ENCODE measurements at places on chromosomes 3 and 15.

- no peak for DNase-seq
These were observed 21.9 kb upstream of the OR5H6 start for GRCh38 chr3:98242155-98242554.

DNA sequence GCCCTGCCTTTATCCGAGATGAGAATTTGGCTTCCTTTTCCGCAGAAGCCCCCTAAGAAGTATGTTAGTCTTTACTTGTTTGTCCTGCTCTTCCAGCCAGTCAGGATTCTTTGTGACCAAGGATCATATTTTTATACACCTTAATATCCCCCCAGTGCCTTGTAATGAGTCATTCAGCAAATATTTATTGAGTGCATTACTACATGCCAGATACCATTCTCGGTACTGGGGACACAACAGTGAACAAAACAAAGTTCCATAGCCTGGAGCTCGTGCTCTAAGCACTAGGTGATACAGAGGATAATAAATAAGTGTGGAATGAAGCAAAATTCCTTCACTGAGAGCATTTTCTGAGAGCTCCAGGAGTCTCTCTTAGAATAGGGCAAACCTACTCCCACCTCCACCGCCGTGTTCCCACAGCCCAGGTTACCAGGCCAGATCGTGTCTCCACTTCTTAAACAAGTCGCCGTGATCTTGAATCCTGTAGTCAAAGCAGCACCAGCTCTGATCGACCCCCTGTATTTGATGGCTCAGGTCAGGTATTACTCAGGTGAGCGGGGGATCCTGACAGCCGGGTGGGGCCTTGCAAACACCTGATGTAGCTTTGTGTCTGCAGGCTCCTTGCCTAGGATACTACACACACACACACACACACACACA is 18.5 kb downstream of the TTC21A start:
- DNase-seq = no peak

DNA sequence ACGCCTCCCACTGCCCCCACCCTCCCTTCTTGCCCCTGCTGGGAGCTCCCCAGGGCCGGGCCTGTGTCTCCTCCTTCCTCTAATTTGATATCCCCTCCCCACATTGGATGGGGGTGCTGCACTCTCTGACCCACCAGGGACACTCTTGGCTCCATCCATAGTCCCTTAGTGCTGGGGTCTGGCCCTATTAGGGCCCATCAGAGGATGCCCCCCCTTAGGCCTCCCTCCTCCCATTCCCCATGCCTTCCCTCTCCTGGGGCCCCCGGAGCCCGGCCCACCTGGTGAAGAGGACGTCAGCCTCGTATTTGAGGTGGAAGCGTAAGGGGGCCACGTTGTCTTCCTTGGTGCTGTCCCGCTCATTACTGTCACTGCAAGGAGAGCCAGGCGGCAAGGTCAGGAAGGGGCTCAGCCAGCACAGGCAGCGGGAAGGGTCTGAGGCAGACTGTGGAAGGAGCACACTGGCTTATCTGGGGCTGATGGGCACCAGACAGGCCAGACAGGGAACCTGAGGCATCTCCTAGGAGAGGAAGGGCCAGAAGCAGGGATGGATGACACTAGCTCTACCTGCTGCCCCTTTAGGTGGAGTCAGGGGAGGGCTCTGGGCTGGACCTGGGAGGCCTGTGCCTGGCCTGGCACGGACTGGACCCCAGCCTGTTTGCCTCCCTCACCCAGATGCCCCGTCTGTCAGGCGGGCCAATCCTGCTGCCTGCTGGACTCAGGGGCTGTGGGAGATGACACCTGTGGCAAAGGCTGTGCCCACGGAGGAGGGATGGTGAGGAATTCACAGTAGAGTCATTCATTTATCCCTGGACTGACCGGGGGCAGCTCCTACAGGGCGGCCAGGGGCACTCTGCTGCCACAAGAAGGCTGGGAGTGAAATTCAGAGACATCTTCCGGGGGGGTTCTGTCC is 36.2 kb downstream of the FEM1B start:
- DNase-seq = no peak

DNA sequence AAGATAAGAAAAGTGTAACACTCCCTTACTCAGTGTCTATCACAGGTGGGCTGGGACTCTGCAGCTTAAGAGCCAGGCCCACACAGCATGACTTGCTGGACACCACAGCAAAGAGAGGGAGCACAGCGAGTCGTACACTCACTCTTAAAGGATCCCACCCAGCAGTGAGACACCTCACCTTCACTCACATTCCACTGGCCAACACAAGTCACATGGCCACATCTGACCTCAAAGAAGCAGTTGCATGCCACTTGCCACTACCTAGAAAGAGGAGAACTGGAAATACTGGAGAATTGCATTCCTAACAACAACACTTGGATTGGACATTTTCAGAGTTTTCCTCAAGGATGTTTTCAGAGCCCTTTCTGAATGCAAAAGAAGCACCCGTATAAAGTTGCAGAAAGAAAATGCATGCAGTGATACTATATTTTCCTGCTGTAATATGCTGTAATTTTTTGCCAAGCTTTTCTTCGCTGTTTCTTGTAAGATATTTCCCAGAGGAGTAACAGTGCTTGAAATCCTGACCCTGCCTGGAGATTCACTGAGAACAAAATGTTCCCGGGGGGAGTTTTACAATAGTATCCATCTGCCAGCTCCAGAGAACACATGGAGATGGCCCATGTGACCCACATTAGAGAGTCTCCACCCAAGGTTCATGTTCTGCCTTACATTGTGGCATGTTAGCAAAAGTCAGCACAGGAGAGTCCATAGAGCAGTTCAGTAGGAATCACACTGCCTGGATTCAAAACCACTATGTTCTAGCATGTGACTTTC is 42.2 kb downstream of the TRIM42 start:
- no peak for DNase-seq

DNA sequence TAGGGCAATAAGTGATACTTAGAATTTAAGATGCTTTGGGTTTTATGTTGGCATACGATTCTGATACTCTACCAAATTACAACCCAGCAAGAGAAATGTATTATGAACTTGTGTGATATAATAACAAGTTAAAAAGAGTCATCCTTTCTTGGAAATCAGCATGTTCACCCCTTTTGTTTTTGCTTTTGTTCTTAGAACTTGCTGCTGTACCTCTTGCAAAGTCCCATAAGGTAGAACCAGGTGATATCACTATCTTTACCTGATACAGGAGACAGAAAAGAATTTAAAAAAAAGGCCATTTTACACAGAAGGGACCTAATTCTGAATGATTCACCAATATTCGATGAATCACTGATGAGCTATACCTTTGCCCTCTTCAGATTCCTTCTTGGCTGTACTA is 810.4 kb downstream of the FHIT start:
- no peak for DNase-seq

DNA sequence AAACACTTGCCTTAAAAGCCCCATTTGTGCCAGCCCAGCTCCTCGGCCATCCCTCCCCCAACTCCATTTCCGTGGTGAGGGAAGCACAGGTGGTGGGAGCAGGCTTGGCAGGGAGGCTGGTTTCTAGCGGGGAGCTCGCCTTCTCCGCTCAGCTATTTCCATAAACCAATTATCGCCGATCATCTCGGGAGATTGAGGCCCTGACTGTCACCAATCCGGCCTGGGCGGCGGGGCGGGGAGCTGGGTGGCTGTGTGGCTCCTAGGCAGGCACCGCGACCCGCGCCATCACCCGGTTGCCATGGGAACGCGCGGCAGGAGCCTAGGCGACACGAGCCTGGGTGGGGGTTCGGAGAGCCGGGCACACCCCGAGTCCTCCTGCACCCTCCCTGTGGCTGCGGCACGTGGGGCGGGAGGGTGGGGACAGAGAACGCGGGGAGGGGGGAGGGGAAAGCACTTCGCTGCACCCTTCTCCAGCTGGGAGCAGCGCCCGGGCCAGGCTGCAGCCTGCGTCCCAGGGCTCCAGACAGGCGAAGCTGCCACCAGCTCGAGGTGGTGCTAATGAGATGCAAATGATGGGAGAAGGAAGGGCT is 9.3 kb downstream of the CCDC33 start:
- no peak for DNase-seq

GRCh38 chr15:32927124-32927523 is 209.3 kb downstream of the GREM1 start:
- DNase-seq = no peak

GRCh38 chr3:108887121-108887520 is 64.5 kb downstream of the TRAT1 start:
- DNase-seq = no peak

DNA sequence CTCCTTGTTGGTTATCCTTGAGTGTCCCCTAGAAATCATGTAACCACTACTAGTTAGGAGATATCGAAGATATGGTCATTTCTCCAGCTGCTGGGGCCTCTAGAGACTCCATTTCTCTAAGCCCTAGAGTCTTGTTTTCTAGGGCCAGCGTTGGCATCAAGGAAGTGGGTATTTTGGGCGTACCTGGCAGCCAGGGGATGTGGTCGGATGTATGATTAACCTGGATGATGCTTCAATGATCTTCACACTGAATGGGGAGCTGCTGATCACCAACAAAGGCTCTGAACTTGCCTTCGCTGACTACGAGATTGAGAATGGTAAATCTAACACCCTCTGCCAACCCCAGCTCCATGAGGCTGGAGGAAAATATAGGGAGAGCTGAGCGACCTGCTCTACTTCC is 325.5 kb downstream of the RYR3 start:
- no peak for DNase-seq

GRCh38 chr3:72407766-72408165 is 440.5 kb downstream of the SHQ1 start:
- DNase-seq = no peak

Data from CD8-positive, alpha-beta memory T cell (primary cell).